Tongue (tissue), 3 donors: ENCODE measurements at places on chromosomes 3 and 15.

DNA sequence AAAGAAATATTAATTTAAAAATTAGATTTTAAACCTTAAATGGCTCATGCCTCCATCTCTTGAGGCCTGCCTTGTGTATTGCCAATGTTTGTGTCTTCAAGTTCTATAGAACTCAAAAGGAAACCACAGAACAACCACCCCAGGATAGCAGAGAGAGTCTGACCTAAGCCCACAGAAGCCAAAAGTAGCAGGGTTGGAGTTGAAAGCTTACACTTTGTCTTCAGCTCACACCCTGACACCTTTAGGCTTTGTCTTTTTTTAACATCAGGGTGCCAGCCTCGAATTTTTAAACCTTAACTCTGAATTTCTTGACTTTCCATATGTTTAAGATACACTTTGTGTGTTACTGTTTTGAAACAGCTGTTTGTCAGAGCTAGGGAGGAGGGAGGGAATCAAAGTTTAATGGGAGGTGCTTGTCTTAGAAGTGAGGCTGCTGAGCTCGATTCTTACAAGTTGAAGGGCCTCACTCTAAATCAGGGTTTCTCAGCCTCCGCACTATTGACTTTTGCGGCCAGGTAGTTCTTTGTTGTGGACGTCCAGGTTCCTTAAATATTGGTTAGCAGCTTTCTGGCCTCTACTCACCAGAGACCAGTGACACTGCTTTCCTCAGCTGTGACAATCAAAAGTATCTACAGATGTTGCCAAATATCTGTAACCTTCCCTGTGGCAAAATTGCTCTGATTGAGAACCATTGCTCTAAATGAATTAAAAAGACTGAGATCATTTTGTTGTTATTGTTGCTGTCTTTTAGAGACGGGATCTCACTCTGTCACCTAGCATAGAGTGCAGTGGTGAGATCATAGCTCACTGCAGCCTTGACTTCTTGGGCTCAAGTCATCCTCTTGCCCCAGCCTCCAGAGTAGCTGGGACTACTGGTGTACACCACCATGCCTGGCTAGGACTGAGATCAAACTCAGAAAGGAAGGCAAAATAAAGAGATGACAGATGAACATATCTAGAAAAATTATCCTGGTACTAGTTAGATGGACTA lies 139.2 kb upstream of the EOMES start:
- no peak for DNase-seq

DNA sequence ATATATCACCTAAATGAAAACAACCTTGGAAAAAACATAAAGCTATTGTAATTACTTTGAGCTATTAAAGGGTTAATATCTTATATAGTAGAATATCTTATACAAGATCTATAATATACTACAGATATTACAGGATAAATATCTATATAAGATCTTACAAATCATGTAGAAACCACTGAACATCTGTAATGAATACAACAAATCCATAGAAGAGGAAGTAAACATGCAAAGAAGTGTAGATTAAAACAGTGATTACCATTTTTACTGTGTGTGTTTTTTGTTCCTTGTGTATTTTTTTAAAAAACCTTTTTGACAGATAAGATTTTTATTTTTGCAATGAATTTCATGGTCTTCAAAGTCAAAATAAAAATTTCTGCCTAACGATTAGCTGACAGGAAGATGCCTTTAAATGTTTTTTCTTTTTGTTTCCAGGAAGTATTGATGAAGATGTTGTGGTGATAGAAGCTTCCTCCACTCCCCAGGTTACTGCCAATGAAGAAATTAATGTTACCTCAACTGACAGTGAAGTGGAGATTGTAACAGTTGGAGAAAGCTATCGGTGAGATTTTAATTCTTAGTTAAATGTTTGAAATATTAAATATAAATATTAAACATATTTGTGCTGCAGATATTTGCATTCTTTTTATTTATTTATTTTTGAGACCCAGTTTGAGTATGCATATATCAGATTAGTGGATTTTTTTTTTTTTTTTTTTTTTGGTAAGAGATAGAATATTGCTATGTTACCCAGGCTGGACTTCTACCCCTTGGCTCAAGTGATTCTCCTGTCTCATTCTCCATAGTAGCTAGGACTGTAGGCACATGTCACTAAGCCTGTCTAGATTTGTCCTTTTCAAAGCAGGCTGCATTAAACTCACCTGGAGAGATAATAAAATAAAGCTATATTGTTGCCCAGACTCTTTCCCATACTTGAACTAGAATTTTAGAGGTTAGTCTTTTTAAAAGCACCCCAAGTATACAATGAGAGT lies 52.8 kb upstream of the CCNB2 start:
- no peak for DNase-seq

- no peak for DNase-seq
These were observed 8.8 kb downstream of the ADPRH start for GRCh38 chr3:119588112-119588511.

- no peak for DNase-seq
These were observed 50.6 kb upstream of the PHLDB2 start for GRCh38 chr3:111808439-111808838.

GRCh38 chr3:88876724-88877123 lies 230.7 kb upstream of the EPHA3 start:
- DNase-seq = peak; percentile 9

DNA sequence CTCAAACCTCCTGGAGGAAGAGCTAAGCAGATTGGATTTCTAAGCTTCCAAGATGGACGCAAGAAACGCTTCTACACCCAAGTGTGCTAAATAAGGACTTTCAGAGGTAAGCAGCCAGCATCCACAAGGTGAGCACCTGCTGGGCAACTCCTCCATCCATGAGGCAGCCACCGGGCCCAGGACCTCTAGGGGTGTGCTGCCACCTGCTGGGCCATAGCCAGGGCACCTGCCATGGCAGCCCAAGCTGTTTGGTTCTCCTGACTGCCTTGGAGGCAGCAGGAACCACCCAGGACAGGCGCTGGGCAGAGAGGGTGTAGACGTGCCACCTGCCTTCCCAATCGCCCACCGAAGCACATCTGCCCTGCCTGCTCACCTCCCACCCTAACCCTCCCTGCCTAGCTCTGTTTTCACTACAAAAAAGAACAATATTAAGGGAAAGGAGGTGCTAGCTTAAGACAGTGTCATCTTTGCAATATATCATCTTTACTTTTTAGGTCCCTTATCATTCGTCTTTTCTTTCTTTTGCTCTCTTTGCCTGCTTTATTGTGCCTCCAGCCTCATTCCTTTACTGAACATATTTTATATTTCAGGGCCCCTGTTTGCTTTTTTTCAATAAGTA lies 12.9 kb downstream of the C15orf62 start:
- DNase-seq = peak; percentile 52

DNA sequence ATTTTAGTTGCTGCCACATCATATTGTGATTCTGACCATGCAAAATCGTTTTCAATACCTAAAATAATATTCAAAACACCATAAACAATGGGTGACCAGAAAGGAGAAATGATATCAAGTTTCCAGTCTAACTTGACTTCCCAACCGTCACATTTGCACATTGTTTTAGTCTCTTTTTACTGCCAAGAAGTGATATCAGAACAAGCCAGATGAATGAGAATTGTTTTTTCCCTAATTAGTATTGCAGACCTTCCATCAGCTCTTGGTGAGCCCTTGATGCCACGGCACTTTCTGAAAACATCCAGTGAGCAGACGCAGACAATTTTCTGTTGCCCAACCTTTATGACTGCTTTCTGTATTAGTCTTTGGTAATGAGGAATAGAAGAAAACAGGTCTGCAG lies 62.5 kb downstream of the SPATA16 start:
- no peak for DNase-seq

DNA sequence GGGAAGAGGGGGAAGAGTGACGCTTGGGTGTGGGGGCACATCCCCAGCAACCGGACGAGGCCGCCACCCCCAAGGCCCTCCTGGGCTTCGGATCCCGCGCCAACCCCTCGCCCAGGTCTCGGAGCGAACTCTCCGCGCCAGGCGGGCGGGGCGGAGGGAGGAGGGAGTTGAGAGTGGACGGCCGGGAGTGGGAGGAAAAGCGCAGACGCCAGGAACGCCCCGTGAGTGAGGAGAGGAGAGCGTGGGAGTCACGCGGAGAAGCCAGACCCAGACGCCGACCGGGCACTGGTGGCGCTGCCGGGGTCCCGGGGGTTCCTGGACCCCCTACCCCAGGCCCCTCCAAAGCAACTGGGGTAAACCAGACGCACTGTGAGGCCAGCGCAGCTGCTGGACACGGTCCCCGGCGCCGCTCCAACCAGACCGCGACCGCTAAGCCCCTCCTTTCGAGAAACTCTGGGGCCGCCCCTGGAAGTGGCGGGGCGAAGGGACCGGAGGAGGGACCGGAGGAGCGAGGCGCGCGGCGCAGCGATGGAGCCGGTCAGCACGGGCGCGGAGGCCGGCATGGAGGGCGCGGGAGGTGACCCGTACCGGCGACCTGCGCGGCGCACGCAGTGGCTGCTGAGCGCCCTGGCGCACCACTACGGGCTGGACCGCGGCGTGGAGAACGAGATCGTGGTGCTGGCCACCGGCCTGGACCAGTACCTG lies at the start of gene EFCC1:
Gene EFCC1 (plus strand): TSS at position 204 of the 705 bp plus-strand sequence. CDS start 325 bp downstream, at position 529.
- DNase-seq = peak; percentile 65

- DNase-seq = no peak
These were observed 269.8 kb downstream of the RYR3 start for GRCh38 chr15:33580526-33580925.

DNA sequence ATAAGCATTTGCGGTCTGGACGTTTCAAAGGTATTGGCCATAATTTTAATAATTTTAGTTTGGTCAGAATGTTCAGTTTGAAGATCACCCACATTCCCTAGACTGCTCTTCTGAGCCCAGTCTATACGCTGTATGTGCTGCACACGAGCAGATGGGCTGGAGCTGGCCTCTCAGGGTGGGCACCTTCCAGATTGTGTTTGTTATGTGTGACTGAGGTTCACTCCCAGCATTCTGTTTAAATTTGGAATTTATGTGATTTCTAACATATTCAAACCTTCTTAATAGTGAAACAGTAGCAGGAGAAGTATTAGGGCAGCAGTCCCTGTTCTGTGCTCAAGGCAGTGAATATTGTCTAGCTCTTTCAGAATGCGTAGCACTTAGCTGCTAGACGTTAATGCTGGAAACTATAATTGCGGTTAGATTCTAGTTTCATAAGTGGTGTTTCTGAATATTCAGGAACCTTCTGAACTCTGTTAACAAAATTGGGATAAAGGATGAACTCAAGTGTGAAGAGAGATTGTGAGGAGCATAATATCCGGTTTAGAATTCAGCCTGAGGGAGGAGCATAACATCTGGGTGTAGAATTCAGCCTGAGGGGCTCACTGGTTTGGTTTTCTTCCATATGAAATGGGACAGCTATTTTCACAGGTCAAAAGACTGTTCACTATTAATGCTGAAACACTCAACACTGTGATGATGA lies 68.6 kb upstream of the RPL35A start:
- peak; percentile 20 for DNase-seq
